ENCODE measurements at places on chromosomes 5 and 9.

GRCh38 chr9:88559661-88560060, 24.7 kb downstream of the NXNL2 start:
- DNase-seq = no peak

GRCh38 chr9:127457191-127457878, 6.0 kb downstream of the LRSAM1 start:
- DNase-seq = no peak

DNA sequence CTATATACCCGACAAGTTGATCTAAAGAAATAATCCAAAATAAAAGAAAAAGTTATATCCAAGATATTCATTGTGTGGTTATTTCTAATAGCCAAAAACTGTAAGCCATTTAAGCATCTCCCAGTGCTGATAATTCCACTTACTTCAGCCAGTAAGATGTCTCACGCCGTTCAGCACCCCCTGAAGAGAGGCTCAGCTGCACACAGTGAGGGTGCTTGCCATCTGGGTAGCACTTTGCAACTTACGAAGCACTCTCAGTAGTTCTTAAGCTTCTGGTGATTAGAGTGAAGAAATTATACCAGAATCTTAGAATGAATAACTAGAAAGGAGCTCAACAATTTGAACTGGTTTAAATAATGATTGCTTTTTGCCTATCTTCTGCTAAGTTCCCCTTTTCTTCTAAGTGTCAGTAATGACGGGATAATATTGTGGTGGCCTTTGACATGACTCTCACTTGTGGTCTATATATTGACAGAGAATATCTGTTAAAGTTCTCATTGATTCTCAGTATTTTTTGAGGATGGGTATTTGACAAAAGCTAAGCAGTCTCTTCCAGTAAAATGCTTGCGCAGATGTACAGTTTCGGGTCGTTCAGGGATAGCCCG, 26.2 kb upstream of the LTC4S start:
- DNase-seq = no peak

GRCh38 chr5:122965111-122965510, 71.4 kb downstream of the PPIC start:
- DNase-seq = no peak

GRCh38 chr5:79699763-79700400, 10.2 kb downstream of the CMYA5 start:
- no peak for DNase-seq

- no peak for DNase-seq
Measured at GRCh38 chr5:173670130-173670651, 53.7 kb upstream of the BOD1 start.

- DNase-seq = peak; percentile 63
Measured at GRCh38 chr5:139294374-139295165, 1.0 kb downstream of the MATR3 start.

DNA sequence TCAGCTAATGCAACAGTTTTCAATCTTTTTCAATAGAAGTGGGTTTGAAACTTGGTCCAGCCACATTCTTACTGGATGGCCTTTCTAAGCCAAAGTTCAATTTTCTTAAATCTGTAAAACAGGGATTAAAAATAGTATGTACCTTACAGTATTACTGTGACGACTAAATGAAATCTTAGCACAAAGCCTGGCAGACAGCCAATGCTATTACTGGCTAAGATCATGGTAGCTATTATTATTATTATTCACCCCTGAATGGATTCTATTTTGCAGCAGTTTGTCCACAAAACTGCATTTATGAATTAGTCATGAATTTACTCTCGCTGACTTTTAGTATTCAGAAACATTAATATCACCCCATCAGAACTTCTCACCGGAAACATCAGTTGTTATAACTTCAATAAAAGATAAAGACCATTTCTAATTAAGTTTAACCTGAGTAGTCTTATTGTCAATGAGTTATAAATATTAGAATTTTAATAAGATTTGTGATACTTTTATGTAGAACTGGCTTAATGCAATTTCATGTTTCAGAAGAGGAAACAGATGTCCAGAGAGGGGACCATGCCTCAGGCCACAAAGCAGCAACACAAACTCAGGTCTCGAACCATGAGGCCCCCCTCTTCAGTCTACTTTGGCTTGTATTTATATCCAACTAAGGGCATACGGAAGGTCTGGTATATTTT, 468.2 kb downstream of the ARHGEF28 start:
- DNase-seq = no peak

GRCh38 chr5:131279204-131279603, 15.4 kb downstream of the CDC42SE2 start:
- no peak for DNase-seq

DNA sequence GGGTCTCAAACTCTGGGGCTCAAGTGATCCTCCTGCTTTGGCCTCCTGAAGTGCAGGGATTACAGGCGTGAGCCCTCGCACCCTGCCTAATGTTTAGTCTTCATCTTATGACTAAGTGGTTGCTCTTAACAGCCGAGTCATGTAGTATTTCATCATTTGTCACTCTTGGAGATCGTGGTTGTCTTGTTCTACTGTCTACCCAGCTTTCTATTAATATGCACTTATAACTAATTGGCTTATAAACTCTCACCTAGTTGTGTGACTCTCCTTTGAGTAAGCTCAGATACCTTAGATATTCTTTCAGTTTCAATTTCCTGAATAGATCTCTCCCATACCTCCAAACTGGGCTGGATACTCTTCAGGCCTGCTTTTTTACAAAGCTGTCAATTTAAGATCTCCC, 19.9 kb downstream of the SLC44A1 start:
- no peak for DNase-seq

DNA sequence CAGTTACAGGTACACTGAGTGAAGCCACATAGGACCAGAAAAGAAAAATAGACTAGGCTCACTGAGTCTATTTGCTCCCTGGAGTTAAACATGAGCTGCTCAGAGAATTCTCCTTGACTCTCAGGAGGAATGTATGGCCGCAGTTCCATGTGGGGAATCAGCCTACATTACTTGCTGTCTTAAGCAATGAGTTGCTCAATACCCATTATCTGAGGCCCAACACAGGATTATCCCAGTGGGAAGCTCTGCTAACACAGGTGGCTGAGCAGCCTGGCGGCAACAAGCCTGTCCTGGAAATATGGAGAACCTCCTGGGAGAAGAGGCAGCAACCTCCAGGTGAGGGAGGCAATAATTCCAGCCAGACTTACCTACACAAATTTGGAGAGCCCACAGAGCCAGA, 177.5 kb upstream of the NREP start:
- DNase-seq = no peak

GRCh38 chr9:106947106-106947900, 84.3 kb downstream of the ZNF462 start:
- no peak for DNase-seq

- no peak for DNase-seq
Measured at GRCh38 chr9:91844701-91845291, 105.2 kb downstream of the ROR2 start.

GRCh38 chr5:78601559-78602314, 46.8 kb downstream of the LHFPL2 start:
- DNase-seq = no peak

GRCh38 chr5:168135897-168136296, 155.5 kb upstream of the WWC1 start:
- DNase-seq = no peak

- DNase-seq = no peak
Measured at GRCh38 chr9:112198646-112199045, 23.5 kb upstream of the SUSD1 start.

- no peak for DNase-seq
Measured at GRCh38 chr5:166166071-166166470, 2125.4 kb upstream of the WWC1 start.

DNA sequence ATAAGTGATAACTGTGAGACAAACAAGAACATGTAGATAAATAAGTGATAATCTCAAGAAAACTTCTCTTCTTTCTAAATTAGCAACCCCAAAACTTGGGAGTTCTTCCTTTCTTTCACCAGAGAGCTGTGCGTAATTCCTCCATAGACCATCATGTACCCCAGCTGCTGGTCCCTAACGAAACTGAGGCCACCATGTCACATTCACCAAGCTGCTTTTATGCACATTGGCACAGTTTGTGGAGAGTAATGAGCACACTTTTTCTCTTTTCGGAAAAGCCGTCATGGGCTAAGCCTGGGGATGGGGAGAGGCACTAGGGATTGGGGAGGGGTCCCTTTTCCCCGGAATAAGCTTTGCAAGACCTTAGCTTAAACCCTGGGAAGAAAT, 561.4 kb downstream of the BNC2 start:
- no peak for DNase-seq

- no peak for DNase-seq
Measured at GRCh38 chr5:54135042-54135441, 175.3 kb downstream of the ARL15 start.

DNA sequence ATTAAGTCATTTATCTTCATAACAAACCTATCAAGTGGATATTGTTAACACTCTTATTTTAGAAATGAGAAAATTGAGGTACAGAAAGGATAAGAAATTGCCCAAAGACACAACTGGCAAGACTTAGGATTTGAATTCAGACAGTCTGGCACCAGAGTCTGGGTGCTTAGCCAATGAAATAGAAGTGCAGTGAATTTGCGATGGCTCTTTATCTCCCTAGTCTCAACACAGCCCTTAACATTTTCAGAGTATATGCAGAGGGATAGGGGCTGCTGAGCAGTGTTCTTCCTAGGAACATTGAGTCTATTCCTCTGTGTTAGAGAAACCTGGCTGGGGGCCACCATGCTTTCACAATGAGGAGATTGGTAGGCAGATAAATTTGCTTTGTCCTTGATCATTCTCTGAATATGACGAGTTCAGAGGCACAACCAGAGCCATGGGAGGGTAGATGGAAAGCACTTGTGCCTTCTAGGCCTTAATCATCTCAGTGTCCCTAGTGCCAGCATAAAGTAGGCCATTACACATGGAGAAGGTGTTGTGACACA, 6.1 kb upstream of the FSD1L start:
- DNase-seq = no peak

- no peak for DNase-seq
Measured at GRCh38 chr5:60526336-60526875, 173.6 kb downstream of the DEPDC1B start.

GRCh38 chr5:5360941-5361520, 61.4 kb upstream of the ICE1 start:
- DNase-seq = no peak

- DNase-seq = no peak
Measured at GRCh38 chr5:78768781-78769380, 120.3 kb upstream of the LHFPL2 start.

- no peak for DNase-seq
Measured at GRCh38 chr9:78927099-78927940, 630.4 kb downstream of the PSAT1 start.

- DNase-seq = no peak
Measured at GRCh38 chr9:33431420-33431819, 16.0 kb downstream of the AQP3 start.

DNA sequence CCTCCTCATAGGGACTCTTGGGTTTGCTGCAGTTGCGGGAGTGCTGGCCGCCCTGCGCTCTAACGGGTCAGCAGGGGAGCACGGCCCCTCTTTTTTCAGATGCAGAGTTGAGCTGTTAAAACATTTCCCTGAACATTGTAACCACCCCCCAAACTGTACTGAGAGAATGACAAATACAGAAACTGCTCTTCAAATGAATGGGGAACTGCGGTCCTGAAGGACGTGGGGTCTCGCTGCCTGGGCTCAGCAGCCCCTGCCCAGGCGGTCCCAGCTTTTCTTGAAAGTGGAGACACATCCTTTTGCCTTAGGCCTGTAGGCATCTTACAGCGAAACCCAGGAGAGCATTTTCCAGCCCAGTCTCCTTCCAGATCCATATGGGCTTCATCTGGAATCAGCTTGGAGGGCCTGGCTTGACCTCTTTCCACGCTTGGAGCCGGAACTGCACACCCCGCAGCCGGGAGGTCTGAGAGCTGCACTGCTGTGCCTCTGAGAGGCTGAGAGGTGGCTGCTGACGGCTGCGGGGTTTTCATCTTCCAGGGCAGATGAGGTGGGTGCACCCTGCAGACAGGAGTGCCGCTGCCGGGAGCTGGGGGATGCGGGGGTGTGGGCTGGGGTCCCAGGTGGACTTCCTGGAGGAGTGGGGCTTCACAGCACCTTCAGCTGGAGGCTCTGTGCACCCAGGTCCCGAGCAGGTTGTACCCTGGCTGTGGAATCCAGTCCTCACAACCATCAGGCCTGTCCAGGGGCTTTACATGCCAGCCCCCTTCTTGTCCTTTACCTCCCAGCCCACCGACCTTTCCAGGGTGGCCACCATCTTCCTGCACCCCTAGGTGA, 1.2 kb upstream of the AGPAT2 start:
- no peak for DNase-seq

DNA sequence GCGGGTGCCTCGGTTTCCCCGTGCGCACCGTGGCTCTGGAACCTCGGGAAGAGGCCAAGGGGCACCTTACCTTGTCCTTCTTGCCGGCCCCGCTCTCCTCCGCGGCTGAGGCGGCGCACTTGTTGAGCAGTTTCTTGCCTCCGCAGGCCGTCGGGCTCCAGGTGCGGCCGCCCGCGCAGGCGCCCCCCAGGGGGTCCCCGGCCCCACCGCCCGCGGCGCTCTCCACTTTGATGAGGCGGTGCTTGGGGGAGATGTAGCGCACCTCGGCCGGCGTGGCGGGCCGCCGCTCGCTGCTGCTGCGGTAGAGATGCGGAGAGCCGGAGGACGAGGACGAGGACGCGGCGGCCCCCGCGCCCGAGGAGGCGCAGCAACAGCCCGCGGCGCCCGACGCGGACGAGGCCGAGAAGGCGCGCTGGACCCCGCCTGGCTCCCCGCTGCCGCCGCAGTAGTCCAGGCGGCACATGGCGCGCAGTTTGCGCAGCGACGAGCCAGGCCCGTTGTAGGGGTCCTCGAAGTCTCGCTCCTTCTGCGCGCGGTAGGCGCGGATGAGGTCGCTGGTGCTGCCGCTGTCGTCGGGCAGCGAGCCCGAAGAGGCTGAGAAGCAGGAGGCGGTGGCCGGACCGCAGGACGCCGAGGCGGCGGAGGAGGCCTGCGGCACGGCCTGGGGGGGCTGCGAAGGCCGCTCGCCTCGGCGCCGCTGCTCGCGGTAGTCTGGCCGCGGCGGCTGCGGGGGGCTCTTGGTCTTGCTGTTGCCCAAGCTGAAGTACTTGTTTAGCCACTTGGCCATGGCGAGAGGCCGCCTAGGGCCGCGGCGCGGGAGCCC, 957 bp downstream of the SHB start:
- DNase-seq = peak; percentile 21

DNA sequence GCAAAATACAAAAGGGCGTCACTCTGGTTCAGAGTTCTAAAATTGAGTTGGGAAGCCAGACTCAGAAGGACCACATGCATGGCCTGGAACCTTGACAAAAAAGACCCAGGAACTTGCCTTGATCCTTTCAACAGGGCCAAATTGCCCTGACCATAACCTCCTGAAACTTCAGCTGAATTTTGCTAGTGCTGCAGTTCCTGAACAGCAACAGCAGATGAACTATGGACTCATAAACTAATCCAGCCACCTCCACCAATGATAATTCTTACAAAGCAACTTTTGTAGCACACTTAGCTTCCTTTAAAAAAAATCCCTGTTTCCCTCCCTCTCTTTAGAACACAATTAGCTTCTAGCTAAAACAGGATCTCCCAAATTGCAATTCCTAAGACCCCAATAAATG, 155.9 kb downstream of the MAT2B start:
- no peak for DNase-seq
